Placental pericyte (primary cell): ENCODE measurements at places on chromosomes 11 and 22. TPM values are rescaled to one million over a fixed set of nuclear protein-coding genes. Genes with fewer than 3 reads are reported as not detected.

Gene QSER1
- total RNA-seq = 15.3 and 24.5 TPM in 2 replicates

Gene DDIAS
- under 0.01 and 13.3 TPM in 2 replicates for total RNA-seq

Gene GRIK4
- 0.22 and 0.29 TPM in 2 replicates for total RNA-seq

Gene DERL3
- total RNA-seq = 0.43 and 9.0 TPM in 2 replicates

Gene KCNE3
- total RNA-seq = 1.3 TPM in 1 of 2 replicates, not detected in the other

Gene FREY1
- 0.72 and 0.88 TPM in 2 replicates for total RNA-seq
